ENCODE measurements at places on chromosomes 6 and 20.

GRCh38 chr6:29942275-29943052, at the start of gene HLA-A:
Gene HLA-A, plus strand, starts transcription at chr6:29942532. Its CDS starts 22 bp downstream, at chr6:29942554.
- H3K27ac ChIP-seq = peak within 1 kb of the TSS; percentile 93
- H3K36me3 ChIP-seq = peaks cover 19% of the 10 kb centered on the region
- DNase-seq = peak; percentile 99
- no peaks in the 10 kb centered on the region for H3K27me3 ChIP-seq
- peak within 1 kb of the TSS; percentile 82 for H3K4me3 ChIP-seq

GRCh38 chr20:37598100-37598543, 70.4 kb upstream of the BLCAP start:
- H3K4me1 ChIP-seq = no peaks in the 10 kb centered on the region
- no peak for DNase-seq
- peaks cover 55% of the 10 kb centered on the region for H3K27me3 ChIP-seq
- no peaks in the 10 kb centered on the region for H3K36me3 ChIP-seq
- H3K27ac ChIP-seq = no peak overlapping the region

- no peak for DNase-seq
- no peaks in the 10 kb centered on the region for H3K36me3 ChIP-seq
These were observed 22.9 kb upstream of the AFDN start for GRCh38 chr6:167803816-167804215.

DNA sequence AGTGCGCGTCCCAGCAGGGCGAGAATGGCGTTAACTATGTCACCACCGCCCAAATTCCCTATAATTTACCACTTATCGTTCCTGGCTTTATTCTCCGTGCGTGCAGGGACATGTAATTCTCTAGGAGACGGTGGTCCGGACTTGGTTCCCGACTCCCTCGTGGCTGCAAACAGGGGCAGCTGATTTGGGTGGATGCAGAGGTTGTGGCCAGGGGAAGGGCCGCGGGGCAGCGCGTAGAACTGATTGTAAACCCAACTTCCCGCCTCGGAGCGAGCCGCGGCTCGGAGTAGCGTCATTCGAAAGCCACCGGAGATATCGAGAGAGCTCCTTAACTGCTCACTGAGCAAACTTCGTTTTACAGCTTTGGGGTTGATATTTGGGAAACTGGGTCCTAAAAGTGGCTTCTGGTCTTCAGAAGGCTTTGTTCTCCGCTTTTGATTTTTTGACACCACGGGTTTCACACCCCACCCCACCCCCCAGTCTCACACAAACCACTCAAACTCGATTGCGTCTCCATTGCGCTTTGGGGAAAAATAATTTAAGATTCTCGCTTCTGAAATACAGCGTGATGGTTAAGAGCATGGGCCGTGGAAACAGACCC, 17.5 kb upstream of the ZSCAN9 start:
- DNase-seq = no peak
- no peak overlapping the region for H3K27ac ChIP-seq
- H3K27me3 ChIP-seq = peaks cover 80% of the 10 kb centered on the region
- H3K4me1 ChIP-seq = peaks cover 17% of the 10 kb centered on the region

- no peaks in the 10 kb centered on the region for H3K36me3 ChIP-seq
- no peak overlapping the region for H3K4me3 ChIP-seq
These were observed 112.9 kb downstream of the DLL1 start for GRCh38 chr6:170177772-170178560.

DNA sequence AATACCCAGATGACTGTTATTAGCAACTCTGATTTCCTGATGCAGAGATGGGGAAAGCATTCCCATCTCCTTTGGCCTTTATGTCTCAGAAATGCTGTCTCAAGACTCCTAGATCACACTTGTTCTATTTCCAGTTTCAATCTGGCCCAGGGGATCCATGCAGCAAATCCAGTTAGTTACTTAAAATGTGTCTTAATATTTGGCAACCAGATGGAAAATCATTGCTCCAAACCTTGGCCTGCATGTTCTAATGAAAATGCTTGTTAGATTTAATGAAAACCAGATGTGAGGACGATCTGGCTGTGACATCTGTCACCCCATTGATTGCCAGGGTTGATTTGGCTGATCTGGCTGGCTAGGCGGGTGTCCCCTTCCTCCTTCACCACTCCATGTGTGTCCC, 125.2 kb downstream of the TSHZ2 start:
- no peaks in the 10 kb centered on the region for H3K27me3 ChIP-seq
- no peak overlapping the region for H3K27ac ChIP-seq
- no peak for DNase-seq
- no peak overlapping the region for H3K4me3 ChIP-seq
- H3K4me1 ChIP-seq = no peaks in the 10 kb centered on the region

- H3K4me1 ChIP-seq = peaks cover 34% of the 10 kb centered on the region
- H3K4me3 ChIP-seq = no peak overlapping the region
- no peaks in the 10 kb centered on the region for H3K27me3 ChIP-seq
- H3K36me3 ChIP-seq = no peaks in the 10 kb centered on the region
These were observed 28.9 kb downstream of the CNKSR3 start for GRCh38 chr6:154481521-154482013.

GRCh38 chr6:168218785-168219566, 100.6 kb downstream of the DACT2 start:
- no peak overlapping the region for H3K4me3 ChIP-seq
- no peaks in the 10 kb centered on the region for H3K36me3 ChIP-seq
- peaks cover 11% of the 10 kb centered on the region for H3K4me1 ChIP-seq
- no peak overlapping the region for H3K27ac ChIP-seq
- no peaks in the 10 kb centered on the region for H3K27me3 ChIP-seq

DNA sequence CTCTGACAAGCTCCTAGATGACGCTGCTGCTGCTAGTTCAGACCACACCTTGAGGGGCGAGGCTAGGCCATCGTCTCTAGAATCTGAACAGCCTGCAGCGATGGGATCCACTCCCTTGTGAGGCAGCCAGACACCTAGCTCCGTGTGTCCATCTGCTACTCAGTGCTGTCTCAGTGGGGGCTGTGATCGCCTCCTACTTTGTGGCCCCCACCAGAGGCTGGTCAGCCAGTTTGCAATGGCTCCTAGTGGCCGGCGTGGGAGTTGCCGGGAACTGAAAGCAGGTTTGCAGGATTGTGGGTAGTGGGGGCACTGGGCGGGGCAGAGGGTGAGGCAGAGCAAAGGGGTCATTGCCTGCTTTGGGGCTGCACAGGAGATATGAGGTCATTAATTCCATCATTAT, 2.8 kb downstream of the CCN5 start:
- H3K27me3 ChIP-seq = no peaks in the 10 kb centered on the region
- no peak overlapping the region for H3K27ac ChIP-seq
- no peaks in the 10 kb centered on the region for H3K36me3 ChIP-seq
- peaks cover 51% of the 10 kb centered on the region for H3K4me1 ChIP-seq
- no peak overlapping the region for H3K4me3 ChIP-seq

- no peaks in the 10 kb centered on the region for H3K36me3 ChIP-seq
- no peaks in the 10 kb centered on the region for H3K4me1 ChIP-seq
- no peak for DNase-seq
- H3K4me3 ChIP-seq = no peak overlapping the region
These were observed 4.5 kb upstream of the NKAIN4 start for GRCh38 chr20:63258781-63259180.

DNA sequence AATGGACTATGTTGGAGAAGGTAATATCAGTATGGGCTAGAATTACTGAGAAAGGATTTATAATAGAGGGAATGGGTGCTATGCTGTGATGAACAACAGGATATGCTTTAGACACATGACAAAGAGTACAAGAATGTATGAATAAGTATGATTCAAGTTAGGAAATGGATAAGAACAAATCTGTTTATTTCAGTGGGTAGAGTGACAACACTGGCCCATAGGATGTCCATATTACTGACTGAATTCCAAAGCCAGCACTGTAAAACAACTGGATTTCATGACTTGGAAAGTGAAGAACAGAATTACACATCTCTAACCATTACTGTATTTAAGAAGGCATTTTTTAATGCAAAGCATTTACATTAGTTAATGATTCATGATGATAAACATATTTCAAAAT, 35.9 kb downstream of the EPM2A start:
- H3K27ac ChIP-seq = peak overlapping the region; percentile 33
- no peaks in the 10 kb centered on the region for H3K36me3 ChIP-seq
- no peak overlapping the region for H3K4me3 ChIP-seq

Measured in osteoblast (primary cell).